ENCODE measurements at places on chromosomes 16 and 17.

- peak; percentile 6 for DNase-seq
Measured at GRCh38 chr17:73371285-73371684, 59.5 kb upstream of the CDC42EP4 start.

DNA sequence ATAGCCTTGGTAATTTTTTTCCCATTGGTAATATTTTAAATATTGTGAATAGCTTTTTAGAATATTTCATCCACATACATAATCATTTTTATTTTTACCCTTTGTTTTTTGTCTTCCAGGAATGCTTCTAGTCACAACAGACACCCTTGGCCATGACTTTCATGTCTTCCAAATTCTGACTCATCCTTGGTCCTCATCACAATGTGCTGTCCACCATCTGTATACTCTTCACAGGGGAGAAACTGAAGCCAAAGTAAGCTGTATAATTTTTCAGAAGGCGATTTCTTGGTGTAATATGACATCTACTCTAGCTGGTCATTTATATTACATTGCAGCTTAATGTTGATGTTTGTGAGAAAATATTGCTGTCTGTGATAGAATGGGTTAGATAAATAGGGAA lies 269.4 kb downstream of the BCAS3 start:
- DNase-seq: no peak

- no peak for DNase-seq
Measured at GRCh38 chr16:57643147-57643874, 14.9 kb downstream of the ADGRG1 start.

DNA sequence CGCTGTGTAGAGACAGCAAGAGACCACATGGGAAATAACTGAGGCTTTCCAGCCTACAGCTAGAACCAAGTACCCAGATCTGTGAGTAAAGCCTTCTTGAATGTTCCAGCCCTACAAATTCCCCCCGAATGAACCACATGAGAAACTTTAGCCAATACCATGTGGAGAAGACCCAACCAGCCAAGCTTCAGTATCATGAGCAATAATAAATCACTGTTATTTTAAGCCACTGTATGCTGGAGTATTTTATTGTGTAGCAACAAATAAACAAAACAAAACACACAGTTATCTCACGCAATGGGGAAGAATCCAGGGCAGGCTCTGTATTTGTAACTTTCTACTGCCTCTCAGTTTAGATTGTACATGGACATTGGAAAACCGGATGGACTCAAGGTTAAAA lies 426.2 kb downstream of the CDH11 start:
- no peak for DNase-seq

DNA sequence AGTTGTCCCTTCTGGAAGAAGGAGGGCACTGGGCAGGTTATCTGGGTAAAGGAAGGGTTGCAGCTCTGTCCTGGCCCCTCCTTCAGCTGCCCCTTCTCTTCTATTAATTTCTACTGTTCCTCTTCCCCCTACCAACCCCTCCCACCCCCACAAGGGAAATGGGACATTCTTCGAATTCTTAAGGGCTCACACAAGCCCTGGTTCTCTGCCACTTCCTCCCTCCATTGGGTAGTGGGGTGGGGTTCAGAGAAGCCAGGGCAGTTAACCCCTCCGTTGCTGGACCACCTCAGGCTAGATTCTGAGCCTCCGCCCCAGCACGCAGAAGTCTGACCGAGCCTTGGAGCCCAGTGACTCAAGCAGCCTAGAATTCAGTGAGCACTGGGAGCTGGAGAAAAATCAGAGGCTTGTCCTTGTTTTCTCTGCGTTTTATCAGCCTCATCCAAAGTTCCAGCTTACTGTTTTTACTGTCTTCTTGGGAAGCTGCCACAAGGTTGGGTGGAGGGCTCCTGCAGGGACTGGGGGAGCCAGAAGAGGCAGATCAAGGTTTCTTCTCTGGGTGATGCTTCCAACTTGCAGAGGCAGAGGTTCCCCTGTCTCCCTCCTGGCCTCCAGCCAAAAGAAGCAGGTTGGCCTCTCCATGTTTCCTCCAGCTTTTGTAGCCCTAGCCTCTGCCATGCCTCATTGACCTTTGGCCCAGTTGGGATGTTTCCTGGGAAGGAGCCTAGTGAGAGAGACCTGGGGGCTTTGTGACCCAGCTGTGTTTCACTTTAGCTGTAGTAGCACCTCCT lies 10.2 kb downstream of the LASP1 start:
- DNase-seq: peak; percentile 18

- DNase-seq: no peak
Measured at GRCh38 chr17:57578608-57579225, 166.4 kb downstream of the CCDC182 start.

DNA sequence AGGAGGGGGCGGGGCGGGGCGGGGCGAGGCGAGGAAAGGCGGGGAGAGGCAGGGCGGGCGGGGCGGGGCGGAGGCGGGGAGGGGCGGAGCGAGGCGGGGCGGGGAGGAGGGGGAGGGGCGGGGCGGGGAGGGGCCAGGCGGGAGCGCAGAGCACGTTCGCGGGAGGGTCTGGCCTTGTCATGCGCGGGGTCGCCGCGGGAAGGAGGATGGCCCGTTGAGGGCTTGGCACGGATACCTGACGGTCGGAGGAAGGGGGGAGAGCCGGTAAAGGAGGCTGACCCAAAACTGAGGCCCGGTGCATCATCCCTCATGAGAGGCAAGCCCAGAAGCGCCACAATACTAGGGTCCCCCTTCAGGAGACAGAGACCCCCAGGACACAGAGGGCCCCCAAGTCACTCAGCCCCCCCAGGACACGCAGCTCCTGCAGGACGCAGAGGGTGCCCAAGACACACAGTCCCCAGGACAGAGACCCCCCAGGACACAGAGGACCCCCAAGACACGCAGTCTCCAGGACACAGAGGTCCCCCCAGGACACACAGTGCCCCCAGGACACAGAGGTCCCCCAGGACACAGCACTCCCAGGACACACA lies 593 bp upstream of the WDR45B start:
- peak; percentile 33 for DNase-seq

Measured in Kasumi-1 (cell line).